ENCODE measurements at places on chromosomes 2 and 18. TPM values are rescaled to one million over a fixed set of nuclear protein-coding genes. Genes with fewer than 3 reads are reported as not detected.

DNA sequence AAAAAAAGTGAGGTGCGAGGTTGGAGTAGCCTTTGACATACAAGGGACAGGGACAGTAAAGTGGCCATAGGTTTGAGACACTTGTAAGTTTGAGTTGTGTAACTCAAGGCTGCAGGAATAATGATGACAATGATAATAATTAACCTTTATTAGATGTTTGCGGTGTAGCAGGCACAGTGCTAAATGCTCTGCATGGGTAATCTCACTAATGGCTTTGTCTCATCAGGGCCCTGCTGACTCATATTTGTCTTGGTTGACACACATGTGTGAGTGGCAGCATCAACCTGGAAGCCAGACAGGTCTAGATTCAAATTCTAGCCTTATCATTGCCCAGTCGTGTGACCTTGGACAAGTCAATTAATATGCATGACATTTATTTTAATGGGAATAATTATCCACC lies 126.2 kb downstream of the FSHR start:
- no peak for DNase-seq

DNA sequence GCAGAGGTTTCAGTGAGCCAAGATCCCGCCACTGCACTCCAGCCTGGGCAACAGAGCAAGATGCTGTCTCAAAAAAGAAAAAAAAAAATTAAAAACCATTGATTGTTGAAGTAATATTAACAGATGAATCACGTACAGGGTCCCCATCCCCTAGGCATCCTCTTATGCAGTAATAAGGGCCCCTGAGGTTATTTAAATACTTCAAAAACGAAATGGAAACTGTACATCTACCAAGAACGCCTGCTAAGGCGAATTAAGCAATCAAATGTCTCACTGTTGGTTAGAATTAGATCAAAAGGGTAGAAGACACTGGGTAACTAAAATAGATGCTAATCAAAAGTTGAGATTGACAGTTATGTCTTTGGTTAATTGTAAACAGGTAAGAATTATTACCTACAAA lies 7.5 kb downstream of the TRABD2A start:
- DNase-seq, result no peak

Gene OR6B2
- total RNA-seq, result not detected

DNA sequence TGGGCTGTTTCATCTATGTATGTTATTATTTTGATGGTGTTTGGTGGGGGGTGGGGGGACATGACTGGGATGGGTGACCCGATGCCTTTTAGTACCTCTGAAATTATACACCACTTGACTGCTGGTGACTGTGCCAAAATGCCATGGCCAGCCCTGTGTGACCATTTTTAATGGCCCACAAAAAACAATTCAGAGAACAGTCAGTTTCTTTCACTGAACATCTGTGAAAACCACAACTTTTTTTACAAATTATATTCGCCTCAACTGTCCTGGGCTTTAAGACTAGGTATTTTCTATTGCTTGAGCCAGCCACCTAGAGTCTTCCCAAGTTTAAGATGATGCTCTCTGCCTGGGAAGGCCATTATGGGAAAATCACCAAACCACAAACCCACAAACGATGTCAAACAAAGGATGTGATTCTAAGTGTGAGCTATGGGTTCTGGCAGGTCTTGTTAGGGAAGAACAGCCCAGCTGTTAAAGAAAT lies 33.9 kb downstream of the FN1 start:
- no peak for DNase-seq

Gene SLC35F6
- 49.3 TPM for total RNA-seq

DNA sequence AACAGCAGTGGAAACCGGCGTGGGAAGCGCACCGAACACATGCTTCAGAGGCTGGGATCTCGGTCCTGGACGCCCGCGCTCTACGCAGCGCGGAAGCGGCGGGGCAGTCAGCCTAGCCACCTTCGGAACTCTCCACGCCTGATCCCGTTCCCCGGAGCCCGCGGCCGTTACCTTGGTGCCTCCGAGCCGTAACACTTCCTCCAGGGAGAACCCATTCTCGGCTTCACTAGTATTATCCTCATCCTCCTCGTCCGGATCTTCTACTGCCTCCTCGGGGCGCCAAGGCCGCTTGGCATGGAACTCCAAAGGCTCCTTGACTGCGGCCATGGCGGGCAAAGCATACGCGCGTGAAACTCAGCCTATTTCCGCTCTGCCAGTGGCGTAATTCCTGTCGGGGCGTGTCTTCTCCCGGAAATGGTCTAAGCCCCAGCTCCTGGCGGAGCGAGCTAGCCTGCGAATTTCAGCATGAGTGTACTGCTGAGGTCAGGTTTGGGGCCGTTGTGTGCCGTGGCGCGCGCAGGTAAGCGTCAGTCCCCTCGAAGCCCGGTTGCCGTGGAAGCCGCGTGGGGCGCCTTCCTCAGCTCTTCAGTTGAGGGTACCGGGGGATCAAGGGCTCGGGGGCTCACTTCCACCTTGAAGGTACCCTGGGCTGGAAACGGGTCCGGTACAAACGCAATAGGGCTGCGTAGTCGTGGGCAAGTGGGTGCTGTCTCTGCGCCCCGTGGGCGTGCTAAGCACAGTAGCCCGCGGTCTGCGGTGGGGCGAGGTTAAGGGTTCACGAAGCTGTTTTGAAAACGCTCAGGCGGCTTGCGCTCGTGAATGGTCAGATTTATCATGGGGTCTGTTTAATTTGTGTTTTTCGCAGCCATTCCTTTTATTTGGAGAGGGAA lies at the start of the genes CEBPZ and NDUFAF7:
CEBPZ (minus strand) TSS at position 356 of the 890 bp plus-strand sequence; CDS start at position 327, 29 bp downstream.
NDUFAF7 (plus strand) TSS at position 418 of the 890 bp plus-strand sequence; CDS start at position 466, 48 bp downstream.
- DNase-seq, result peak; percentile 93

- DNase-seq, result no peak
Measured at GRCh38 chr2:54601339-54601738, 122.1 kb upstream of the EML6 start.

GRCh38 chr2:214575030-214575429 lies 164.2 kb downstream of the VWC2L start:
- DNase-seq, result no peak

DNA sequence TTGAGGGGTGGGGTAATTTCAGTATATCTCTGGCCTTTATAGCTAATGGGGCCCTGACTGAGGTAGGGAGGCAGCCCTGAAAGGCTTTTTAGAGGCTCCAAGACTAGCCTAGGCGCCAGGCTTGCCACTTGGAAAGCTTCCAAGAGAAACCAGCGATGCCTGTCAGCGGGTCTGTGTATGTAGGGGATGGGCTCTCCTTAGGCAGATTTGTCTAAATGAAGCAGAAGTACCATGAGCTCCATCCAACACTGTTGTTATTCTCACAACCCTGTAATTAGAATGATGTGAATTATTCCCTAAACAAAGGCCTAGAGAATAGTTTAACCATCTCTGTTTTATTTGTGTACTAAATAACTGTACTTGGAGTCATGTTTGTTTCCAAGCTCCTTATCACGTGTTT lies 138.1 kb downstream of the B3GNT2 start:
- DNase-seq, result no peak

Gene SERPINB5
- total RNA-seq, result not detected

Gene BMPR2
- 137 TPM for total RNA-seq

DNA sequence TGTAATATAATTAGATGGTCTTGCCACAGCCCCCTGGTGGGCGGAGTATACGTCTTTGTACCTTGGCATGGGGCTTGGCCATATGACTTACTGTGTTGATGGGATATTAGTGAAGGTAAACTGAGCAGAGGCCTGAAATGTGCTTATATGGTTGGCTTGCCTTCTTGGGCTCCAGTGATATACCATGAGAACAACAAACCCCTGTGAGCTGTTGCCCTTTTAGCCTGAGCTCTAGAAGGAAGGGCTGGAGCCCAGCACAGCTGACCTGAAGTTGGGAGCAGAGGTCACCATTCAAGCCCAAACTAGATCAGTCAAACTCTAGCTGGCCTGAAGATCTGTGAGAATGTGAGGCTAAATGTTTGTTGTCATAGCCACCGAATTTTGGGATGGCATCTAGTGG lies 75.2 kb upstream of the CD302 start:
- DNase-seq, result no peak

DNA sequence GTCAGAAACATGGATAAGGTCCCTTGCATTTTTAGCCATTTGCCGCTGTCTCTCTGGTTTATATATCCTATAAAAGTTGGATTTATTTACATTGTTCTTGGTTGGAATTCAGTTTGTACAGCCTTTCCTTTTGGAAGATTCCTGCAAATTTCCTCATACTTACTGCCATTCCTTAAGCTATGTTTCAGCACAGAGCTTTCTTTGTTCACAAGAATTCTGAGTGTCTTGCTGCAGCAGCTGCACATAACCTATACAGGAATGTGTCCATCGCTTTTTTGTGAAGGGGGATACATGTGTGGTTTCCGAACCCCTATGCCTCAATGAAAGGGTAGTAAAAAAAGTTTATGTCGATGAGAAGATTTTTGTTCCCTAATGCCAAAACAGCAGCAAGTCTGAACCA lies 48.3 kb upstream of the CCDC68 start:
- DNase-seq, result no peak

DNA sequence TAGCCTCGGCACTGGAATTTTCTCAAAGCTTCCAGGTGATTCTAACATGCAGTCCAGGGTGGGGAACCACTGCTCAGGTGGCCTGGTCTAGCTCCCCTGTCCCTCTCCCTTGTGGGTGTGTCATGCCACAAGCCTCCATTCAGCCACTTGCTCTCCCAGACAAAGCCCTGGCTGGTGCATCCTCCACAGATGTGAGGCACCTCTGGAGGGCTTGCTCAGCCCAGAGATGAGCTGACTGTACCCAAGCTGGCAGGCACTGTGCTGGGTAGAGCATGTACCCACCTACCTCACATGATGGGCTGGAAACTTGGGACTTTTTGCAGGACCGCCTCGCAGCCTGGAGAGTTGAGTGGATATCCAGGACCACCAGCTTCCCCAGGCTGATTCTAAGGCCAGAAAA lies 88.1 kb downstream of the ZBTB7C start:
- no peak for DNase-seq

GRCh38 chr2:207750345-207750744 lies 19.4 kb downstream of the FZD5 start:
- no peak for DNase-seq

DNA sequence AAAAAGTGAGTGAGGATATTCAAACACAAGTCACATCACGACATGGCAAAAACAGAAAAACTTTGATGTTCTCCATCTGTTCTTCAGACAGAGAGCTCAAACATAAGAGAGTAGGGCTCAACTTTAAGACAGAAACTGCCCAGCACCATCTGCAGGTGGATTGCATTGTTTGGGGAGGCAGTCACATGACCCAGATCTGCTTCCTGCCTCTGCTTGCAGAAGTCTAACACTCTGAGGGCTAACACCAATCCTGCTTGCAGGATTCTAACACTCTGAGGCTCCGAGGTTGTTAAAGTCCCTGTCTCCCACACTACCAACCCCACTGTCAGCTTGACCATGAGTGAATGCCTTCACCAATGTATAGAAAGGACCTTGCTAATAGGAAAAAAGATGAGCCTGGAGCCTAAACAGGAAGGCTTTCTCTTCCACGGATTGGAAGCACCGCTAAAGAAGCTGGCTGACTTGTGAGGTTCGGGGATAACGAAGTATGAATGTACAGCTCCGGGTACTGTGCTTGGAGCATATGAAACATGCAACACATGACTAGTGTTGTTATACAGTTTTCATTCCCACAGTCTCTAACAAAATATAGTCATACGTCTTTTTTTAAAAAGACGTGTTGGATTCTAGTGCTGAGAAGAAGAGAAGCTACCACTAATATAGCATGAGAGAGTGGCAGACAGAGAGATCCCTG lies 176.6 kb upstream of the CREB1 start:
- DNase-seq, result no peak

DNA sequence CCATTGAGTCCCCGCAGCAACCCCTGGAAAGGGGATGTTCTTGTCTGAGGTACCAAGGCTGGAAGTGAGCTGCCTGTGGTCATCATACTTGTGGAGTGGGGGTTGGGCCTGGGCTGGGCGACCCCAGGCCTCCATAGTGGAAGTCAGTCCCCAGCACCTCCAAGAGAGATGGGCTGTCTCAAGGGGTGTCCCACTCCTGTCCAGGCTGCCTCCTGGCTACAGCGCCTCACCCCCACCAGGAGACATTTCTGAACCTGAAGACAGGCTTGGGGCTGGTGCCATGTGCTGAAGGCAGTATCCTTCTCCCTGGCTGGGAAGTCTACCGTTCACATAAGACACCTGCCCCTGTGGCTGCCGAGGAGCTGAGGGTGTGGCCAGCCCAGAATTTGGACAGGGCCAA lies 28.9 kb downstream of the INHBB start:
- DNase-seq, result no peak

DNA sequence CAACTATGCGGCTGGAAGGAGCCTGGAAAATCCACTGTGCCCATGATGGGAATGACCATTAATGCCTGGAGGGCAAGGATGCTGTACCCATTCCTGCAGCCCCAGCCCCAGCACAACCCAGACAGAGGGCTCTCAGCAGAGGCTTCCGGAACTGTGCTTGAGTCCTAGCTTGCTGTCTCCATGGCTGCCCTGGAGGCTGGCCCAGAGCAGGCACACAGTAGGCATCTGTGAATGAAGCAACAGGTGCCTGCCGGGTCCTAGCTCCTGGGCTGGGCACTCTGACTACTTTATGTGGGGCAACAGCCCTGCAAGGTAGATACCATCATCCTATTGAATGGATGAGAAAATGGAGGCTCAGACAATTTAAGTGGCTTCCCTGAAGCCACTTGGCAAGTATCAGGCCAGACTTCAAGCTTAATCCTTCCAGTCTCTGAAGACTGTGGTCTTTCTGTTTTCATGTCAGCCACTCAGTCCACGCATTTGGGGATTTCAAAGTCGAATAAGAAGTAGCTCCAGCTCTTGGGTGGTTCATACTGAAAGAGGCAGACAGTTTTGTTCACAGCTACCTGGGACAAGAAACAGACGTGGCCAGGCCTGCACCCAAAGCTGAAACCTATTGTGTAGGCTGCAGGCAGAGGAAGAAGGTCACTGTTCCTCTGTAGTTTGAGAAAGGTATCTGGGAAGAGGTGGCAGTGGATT lies 237.5 kb downstream of the ZBTB7C start:
- DNase-seq, result no peak

DNA sequence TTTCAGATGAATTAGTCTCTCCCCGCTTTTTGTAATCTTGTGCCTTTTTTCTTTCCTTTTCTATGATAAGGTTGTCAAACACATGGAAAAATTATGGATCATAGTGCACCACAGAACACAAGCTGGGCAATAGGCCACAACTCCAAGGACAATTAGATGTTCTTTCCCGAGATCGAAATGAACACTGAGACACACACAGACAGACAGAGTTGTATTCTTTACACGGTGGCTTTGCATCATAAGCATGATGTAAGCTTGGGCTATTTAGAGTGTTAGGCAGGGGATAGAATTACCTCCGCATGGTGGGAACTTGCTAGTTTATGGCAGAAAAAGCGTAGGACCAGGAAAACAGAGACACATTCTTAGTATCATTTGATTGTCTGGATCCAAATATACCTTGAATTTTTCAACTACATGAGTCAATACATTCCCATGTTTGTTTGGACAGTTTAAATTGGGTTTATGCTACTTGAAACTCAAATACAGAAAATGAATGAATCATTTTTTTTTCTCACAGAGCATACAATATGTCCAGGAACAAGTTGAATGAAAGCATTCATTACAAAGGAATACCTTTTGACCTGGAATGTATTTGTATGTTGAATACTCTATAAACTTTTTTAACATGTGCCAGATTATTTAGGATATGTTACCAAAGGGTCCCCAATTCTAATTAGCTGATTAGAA lies 1611.5 kb upstream of the TMEFF2 start:
- DNase-seq, result no peak

GRCh38 chr2:85251070-85251616 lies 76.6 kb downstream of the TGOLN2 start:
- DNase-seq, result no peak

Data from lower lobe of right lung (tissue), 2 donors.